EH (cell line): ENCODE measurements at places on chromosomes 3 and 15.

DNA sequence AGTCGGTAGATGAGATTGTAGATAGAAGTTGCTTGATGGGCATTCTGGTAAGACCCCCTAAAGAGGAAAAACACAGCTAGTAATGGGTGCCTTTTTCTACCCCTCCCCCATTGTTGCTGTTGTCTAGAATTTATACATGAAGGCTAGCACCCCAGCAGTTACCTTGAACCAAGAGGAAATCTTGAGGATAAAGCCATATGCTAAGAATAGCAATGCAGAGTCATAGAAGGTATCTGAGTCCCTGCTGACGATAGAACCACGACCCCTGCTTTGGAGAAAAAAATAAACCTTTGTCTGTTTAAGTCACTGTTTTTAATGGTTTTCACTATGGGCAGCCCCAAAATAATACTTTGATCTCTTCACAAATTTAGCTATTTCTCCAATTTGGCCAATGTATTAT lies 162.6 kb downstream of the THRB start:
- DNase-seq: no peak

GRCh38 chr15:48435321-48435720 lies 104.1 kb downstream of the DUT start:
- no peak for DNase-seq

DNA sequence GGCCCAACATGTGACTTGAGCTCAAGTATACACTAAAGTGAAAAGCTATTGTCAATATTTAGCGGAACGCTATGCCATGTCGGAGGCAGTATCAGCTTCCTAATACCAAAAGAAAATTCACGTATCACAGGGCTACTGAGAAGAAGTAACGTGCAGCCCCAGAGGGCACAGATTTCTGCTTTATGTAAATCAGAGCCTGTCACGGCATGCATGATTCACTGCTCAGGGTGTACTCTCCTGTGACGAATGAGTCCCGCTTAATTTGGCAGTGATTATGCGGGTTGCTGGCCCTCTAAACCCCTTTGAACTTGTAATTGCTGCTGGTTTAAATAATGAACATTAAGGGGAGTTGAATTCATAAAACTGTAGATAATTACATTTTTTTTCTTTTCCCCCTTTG lies 85.3 kb downstream of the MEIS2 start:
- DNase-seq: peak; percentile 8

GRCh38 chr3:195080571-195081151 lies 190.3 kb downstream of the XXYLT1 start:
- peak; percentile 11 for DNase-seq

DNA sequence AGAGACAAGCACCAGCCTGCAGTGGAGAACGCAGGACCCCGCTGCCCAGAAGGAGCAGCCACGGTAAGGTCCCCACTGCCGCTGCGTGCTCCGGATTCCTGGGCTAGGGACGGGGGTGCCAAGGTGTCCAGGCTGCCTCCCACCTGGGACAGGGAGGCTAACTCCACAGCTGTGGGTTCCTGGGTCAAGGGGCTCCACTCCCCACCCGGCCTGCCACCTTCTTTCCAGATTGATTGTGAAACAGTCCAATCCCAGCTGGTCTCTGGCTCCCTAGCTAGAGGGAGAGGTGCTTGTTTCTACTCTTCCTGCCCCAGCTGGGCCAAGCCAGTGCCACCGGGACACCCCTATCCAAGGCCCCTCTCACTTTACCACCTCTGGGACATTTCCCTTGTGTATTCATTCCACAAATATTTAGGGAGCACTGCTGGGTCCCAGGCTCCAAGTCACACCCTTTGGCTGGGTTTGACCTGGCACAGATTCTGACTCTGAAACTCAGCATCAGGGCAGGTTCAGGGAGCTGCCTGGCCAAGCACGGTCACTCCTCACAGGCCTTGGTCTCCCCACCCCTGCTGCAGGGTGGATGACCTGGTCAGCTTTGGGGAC lies 1.9 kb downstream of the PAK6 start:
- DNase-seq: no peak

GRCh38 chr3:142724682-142725356 lies 985 bp downstream of the TRPC1 start:
- peak; percentile 57 for DNase-seq

GRCh38 chr3:11317300-11317699 lies 45.1 kb downstream of the ATG7 start:
- DNase-seq: no peak

GRCh38 chr3:64656544-64656943 lies 31.3 kb downstream of the ADAMTS9 start:
- no peak for DNase-seq

DNA sequence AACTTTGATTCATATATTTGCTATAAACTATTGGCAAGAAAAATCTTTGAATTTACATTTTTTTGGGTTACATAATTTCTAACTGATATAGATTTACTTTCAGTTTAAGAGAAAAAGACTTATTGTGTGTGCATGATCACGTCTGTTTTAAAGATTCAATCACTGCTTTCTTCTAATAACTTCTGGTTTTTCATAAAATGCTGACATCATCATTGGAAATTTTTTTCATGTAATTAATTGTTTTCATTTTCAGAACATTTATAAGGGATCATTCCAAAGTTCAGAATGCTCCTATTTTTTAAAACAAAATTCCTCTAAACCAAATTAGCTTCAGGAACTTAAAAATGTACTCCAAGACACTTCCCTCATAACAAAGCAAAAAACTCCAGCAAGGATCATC lies 500.7 kb upstream of the GBE1 start:
- DNase-seq: no peak

GRCh38 chr15:51240066-51240465 lies 98.3 kb downstream of the CYP19A1 start:
- DNase-seq: no peak

GRCh38 chr3:57583544-57583943 lies 13.6 kb downstream of the ARF4 start:
- no peak for DNase-seq

GRCh38 chr3:122146466-122146865 lies 37.0 kb upstream of the CASR start:
- no peak for DNase-seq

DNA sequence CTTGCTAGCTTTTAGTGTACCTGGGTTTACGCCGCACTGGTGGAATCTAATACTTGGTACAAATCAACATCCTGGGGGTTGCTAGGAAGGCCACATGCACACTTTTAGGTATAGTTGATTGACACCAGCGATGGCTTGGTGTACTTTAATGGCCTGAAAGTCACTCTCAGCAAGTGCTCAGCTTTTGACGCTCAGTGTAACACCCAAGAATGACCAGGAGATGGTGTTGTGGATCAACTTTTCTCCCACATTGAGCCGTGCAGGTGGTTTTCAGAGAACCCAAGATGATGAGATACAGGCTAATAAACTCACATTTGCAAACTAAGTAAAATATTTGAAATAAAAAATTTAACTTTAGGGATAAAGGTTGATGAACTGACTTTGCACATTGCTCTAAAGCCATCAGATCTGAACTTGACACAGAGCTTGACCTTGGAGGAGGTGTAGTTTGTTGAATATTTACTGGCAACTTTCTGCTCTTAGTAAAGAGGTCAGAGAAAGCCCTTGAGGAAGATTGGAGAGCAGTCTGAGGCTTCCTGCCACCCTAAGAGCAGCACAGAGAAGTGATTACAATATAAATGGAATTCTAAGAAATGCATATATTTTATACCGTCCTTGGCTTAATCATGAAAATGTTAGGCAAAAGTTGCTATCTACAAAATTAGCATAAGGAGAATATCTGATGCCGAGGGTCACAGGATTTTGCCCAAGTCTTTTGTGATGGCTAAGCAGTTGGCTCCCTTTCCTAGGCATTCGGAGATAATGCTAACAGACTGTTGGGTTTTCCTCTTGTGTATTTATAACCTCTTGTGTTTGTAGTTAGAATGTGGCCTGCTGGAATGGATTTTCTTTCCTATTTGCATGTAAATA lies 143.4 kb upstream of the RASGRP1 start:
- peak; percentile 82 for DNase-seq

DNA sequence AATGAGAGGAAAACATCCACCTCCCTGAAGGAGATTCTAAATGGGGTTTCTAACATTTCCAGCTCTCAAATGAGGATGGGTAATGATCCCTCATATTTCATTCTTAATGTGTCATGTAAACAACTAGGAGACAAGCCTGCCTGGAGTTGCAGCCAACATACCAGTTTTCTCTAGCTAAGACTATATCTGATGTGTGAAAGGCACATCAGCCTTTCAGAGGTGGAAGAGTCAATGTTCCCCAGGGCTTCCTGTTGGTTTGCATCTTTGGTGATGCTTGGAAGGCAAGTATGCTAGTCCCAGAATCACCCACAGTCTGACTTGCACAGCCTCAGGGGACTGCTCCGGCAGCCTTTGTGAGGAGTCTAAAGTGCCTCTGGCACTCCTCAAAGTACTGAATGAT lies 921.2 kb downstream of the SQOR start:
- DNase-seq: no peak

DNA sequence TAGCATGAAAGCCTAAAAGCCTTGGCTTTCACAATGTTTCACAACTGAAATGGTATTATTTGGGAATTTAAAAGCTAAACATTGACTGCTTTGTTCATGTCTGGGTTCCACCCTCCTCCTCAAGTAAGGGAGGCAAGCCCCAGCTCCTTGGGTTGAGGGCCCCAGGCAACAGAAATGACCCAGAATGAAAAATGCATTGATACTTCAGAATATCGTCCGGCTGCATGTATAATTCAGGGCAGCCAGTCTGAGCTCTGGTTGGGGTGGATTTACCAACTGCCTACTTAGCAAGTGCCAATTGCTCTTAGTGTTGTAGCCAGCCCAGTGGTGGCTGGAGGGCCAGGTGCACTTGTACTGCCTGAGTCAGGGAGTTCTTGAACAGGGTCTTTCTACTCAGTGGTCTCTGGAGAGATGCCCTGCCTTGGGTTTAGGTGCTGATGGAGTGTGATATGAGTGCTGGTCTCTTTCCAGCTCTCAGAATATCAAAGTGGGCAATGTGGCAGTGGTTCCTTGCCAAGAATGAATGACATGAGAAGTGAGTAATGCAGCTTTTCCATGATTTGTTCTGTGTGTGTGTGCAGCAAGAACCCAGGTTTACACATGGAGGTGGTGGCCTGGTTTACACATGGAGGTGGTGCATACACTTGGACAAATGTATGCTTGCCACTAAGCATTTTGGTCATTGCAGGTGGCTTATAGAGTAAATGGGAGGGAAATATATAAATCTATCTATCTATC lies 40.9 kb upstream of the ADAMTSL3 start:
- no peak for DNase-seq

- no peak for DNase-seq
Observed at GRCh38 chr3:52073490-52073889, 17.1 kb upstream of the DUSP7 start.

- DNase-seq: no peak
Observed at GRCh38 chr15:64156652-64157331, 5.3 kb downstream of the SNX22 start.

DNA sequence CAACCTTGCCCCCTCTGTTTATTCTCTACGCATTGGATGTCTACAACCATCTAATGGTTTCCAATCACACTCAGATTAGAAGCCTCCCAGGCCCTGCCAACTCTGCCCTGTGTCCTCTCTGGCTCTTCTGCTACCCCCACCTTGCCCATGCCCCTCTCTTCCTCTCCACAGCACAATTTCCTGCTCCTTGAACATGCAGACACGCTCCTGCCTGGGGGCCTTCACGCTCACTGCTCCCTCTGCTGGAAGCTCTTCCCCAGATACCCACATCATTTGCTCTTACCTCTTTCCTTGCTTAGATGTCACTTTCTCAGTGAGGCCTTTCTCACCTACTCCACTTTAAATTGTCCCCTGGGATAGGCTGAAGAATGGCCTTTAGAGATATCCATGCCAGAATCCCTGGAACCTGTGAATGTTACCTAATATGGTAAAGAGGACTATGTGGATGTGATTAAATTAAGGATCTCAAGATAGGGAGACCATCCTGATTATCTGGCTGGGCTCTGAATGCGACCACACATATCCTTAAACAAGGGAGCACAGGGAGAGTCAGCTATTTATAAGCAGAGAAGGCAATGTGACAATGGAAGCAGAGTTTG lies 9.9 kb downstream of the KY start:
- DNase-seq: peak; percentile 48

DNA sequence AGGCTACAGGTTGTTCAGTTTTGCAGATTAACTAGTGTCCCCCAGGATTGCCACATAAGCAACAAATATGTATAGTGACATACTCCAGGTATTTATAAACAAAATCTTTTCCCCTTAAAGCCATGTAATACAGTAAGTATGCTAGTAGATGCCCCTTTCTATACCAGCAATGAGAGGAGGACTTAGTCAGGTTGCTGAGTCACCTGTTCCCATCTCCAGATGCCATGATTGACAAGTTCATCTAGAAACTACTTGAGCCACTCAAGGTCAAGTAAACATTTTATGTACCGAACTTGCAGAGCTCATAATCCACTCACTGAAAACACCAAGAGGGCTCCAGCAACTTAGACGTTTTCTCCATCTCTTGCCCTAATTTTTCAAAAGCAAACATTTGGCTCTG lies 18.2 kb downstream of the SLC9A9 start:
- DNase-seq: no peak

DNA sequence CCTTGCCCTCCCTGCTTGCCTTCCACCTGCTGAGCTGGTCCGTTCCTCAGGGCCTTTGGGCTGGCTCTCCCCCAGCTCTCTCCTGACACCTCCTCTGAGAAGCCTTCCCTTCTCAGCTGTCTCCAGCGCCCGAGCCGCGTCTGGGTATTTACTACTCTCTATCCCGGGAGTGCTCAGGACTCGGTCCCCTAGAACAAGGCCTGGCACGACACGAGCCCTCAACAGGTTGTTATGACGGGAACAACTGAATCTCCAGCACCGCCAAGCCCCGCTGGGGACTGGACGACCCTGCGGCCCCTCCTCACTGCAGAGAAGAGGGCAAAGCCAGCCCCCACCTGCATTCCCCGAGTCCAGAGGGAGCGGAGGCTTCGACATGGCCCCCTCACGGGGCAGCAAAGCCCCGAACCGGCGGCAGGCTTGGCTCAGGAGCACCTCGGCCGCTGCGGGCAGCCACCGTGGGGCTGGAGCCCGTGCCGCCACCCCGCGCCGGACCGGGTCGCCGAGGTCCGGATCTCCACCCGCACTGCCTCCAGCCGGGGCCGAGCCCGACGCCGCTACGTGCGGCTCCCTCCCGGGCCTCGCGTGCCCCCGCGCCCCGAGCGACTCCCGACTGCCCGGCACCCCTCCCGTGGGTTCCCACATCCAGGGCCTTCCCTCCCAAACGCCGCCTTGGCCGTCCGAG lies 792 bp downstream of the TPRA1 start:
- DNase-seq: peak; percentile 14

DNA sequence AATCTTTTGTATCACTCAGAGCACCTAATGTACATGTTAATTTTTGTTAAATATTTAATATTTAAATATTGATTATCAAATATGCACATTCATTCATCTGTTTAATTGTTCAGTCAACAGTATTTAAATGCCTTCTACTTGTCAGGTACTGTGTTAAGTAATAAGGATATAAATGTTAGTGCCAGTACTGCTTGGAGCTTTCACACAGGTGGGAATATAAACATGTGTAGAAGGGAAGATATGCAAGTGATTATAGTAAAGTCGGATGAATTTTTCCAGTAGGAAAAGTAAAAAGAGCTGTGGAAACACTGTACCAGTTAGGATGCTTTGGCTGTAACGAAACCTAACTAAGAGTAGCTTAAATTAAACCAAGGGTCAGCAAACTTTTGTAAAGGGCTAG lies 95.4 kb downstream of the RSRC1 start:
- DNase-seq: no peak

- DNase-seq: no peak
Observed at GRCh38 chr3:194994551-194994981, 276.4 kb downstream of the XXYLT1 start.

GRCh38 chr3:21256932-21257331 lies 494.1 kb downstream of the ZNF385D start:
- no peak for DNase-seq
